Progenitor cell of endocrine pancreas (in vitro differentiated cells): ENCODE measurements at places on chromosomes 12 and 14.

- H3K27me3 ChIP-seq, result no peaks in the 10 kb centered on the region
- H3K27ac ChIP-seq, result no peak overlapping the region
- peaks cover 3% of the 10 kb centered on the region for H3K36me3 ChIP-seq
- DNase-seq, result no peak
- no peak overlapping the region for H3K4me3 ChIP-seq
These were observed 21.5 kb downstream of the EP400 start for GRCh38 chr12:131971226-131971625.

- H3K27ac ChIP-seq, result no peak overlapping the region
- H3K4me1 ChIP-seq, result peaks cover 5% of the 10 kb centered on the region
- DNase-seq, result no peak
- no peaks in the 10 kb centered on the region for H3K36me3 ChIP-seq
- no peak overlapping the region for H3K4me3 ChIP-seq
- no peaks in the 10 kb centered on the region for H3K27me3 ChIP-seq
These were observed 113.0 kb downstream of the RMST start for GRCh38 chr12:97575403-97576193.

DNA sequence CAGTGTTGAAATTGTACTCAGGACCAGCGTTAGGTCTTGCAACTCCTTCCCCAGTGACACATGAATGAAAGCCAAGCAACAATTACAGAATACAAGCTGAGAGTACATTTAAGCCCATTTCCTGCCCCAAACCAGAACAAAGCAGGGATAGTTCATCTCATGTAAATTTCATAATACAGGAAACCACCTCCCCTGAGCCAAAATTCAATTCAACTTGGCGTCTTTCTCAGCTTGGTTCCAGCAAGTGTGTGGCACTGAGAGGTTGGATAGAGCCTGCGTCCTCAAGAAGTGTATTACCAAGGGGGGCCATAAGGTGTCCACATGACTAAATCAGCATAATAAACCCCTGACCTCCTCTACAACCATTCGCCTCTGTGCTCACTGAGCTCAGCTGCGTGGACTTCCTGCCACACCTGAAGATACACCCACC, 278.9 kb upstream of the CRY1 start:
- no peaks in the 10 kb centered on the region for H3K4me1 ChIP-seq
- no peak overlapping the region for H3K4me3 ChIP-seq
- no peaks in the 10 kb centered on the region for H3K36me3 ChIP-seq
- H3K27me3 ChIP-seq, result peaks cover 36% of the 10 kb centered on the region

DNA sequence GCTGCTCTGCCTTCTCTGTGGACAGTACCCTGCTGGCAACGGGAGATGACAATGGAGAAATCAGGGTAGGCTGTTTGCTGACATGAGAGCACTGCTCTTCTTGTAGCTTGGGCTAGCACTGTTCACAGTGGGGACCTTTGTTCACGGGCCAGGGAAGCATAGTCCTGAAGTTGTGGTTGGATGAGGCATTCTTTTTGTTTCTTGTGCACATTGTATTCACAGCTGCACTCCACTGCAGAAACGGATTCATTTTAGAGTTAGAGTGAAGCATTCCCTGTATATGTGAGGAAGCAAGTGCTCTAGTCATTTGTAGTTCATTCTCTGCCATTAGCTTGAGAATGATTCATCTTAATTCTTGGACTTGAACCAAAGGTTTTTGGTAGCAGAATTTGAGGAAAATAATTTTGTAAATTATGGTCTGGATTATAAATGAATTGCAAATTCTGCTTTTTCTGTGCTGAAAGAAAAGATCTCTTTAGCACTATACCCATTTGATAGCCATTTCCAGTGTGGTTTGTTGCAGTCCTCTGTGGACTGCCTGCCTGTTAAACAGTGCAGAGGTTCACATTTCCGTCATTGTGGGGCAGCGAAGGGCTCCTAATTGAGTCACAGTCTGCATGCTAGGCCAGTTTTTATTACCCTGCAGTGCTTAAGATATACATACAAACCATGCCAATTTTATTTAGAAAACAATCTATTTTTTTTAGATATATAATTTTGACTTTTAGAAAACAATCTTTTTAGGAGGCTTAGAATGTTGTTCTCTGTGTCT, 80.6 kb downstream of the APAF1 start:
- no peak overlapping the region for H3K27ac ChIP-seq
- no peaks in the 10 kb centered on the region for H3K27me3 ChIP-seq
- no peaks in the 10 kb centered on the region for H3K4me1 ChIP-seq
- DNase-seq, result no peak
- peaks cover 16% of the 10 kb centered on the region for H3K36me3 ChIP-seq

DNA sequence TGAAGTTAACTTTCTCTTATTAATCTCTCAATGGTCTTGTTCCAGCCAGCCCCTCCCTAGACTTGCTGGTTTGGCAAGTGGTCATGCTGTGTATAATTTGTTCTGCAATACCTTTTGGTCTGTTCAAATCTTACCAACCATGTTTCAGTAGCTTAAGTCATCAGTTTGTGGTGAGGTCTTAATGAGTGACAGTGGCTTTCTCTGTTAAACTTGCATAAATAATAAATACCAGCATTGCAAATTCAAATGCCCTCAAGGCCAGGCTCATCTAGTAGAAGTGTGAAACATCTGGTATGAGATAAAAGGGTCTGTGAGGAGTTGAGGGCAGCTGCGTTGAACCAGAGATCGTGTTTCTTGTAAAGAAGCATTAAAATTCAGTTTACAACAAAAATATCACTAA, 319.5 kb downstream of the TMEM117 start:
- H3K27ac ChIP-seq, result no peak overlapping the region
- DNase-seq, result no peak
- no peak overlapping the region for H3K4me3 ChIP-seq
- no peaks in the 10 kb centered on the region for H3K27me3 ChIP-seq
- no peaks in the 10 kb centered on the region for H3K36me3 ChIP-seq

- no peak overlapping the region for H3K4me3 ChIP-seq
- no peaks in the 10 kb centered on the region for H3K27me3 ChIP-seq
- peaks cover 10% of the 10 kb centered on the region for H3K36me3 ChIP-seq
- DNase-seq, result no peak
- no peaks in the 10 kb centered on the region for H3K4me1 ChIP-seq
These were observed 43.9 kb downstream of the BHLHE41 start for GRCh38 chr12:26080911-26081310.

- H3K27ac ChIP-seq, result no peak overlapping the region
- no peak overlapping the region for H3K4me3 ChIP-seq
- DNase-seq, result no peak
- H3K36me3 ChIP-seq, result no peaks in the 10 kb centered on the region
These were observed 3.7 kb downstream of the ZBTB1 start for GRCh38 chr14:64508215-64508776.

- no peak for DNase-seq
- H3K36me3 ChIP-seq, result peaks cover 21% of the 10 kb centered on the region
- peaks cover 4% of the 10 kb centered on the region for H3K4me1 ChIP-seq
- no peaks in the 10 kb centered on the region for H3K27me3 ChIP-seq
- H3K4me3 ChIP-seq, result no peak overlapping the region
- peak overlapping the region; percentile 67 for H3K27ac ChIP-seq
These were observed 82.5 kb downstream of the SH2B3 start for GRCh38 chr12:111488271-111488670.

DNA sequence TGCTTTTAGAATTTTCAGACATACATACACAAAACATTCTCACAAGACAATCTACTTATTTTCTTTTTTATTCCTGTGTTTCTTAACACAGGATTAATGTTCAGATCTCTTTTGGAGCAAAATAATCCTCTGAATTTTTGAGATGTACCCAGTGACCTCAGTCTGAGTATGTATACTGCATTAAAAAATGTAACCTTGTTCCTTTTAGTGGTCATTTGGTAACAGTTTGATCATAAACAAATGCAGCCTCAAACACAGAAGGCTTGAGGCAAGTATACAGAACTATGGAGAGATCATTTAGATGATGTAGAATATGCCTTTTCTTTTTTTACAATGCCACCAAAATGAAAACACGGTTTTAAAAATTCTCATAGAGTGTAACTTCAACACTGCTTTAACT, 9.7 kb downstream of the HIF1A start:
- H3K27me3 ChIP-seq, result no peaks in the 10 kb centered on the region
- no peak overlapping the region for H3K4me3 ChIP-seq
- H3K36me3 ChIP-seq, result peaks cover 7% of the 10 kb centered on the region
- H3K27ac ChIP-seq, result no peak overlapping the region

DNA sequence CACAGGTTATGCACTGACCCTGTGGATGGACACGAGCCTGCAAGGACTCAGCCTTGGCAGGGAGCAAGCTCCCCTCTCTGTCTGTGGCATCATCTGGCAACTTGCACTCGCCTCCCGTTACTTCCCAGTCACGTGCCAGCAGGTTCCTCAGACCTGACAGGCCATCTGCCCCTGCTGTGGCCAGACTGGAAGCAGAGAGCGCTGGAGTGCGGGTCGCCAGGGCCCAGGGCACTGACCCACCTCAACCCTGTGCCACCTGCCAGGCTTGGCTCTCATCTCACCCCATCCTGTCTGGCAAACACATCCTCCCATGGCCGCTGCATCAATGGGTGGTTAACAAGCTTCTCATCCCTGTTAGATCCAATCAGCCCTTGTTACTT, 28.4 kb downstream of the SLC6A12 start:
- H3K36me3 ChIP-seq, result no peaks in the 10 kb centered on the region
- H3K27me3 ChIP-seq, result peaks cover 47% of the 10 kb centered on the region
- no peak for DNase-seq
- no peak overlapping the region for H3K27ac ChIP-seq

GRCh38 chr12:5497329-5498053, 65.6 kb downstream of the NTF3 start:
- peaks cover 42% of the 10 kb centered on the region for H3K27me3 ChIP-seq
- no peak overlapping the region for H3K27ac ChIP-seq
- no peak overlapping the region for H3K4me3 ChIP-seq
- no peak for DNase-seq

- peak overlapping the region; percentile 100 for H3K27ac ChIP-seq
- no peaks in the 10 kb centered on the region for H3K27me3 ChIP-seq
- H3K4me1 ChIP-seq, result peaks cover 23% of the 10 kb centered on the region
- DNase-seq, result peak; percentile 15
- H3K36me3 ChIP-seq, result peaks cover 6% of the 10 kb centered on the region
These were observed 652 bp downstream of the SUPT16H start for GRCh38 chr14:21382886-21383847.

- H3K27ac ChIP-seq, result no peak overlapping the region
- H3K4me3 ChIP-seq, result no peak overlapping the region
- no peak for DNase-seq
- peaks cover 2% of the 10 kb centered on the region for H3K36me3 ChIP-seq
These were observed 26.7 kb upstream of the LRTM2 start for GRCh38 chr12:1793426-1794210.

DNA sequence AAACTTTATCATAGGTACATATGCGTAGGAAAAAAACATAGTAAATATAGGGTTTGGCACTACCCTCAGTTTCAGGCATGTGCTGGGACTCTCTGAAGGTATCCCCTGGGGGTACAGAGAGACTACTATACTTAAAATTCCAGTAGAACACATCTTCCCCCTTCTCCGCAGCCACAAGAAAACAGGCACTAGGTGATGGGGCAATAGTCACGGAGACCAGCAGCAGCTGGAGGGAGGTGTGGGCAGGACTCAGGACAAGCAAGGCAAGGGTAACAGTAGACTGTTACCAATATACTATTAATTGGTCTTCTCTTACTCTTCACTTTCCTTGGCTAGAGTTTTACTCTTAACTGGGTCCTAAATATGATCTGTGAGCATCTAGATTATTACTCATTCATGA, 4.6 kb upstream of the PAPOLA start:
- DNase-seq, result no peak
- H3K27me3 ChIP-seq, result no peaks in the 10 kb centered on the region
- peaks cover 4% of the 10 kb centered on the region for H3K4me1 ChIP-seq
- no peak overlapping the region for H3K4me3 ChIP-seq
- no peaks in the 10 kb centered on the region for H3K36me3 ChIP-seq

DNA sequence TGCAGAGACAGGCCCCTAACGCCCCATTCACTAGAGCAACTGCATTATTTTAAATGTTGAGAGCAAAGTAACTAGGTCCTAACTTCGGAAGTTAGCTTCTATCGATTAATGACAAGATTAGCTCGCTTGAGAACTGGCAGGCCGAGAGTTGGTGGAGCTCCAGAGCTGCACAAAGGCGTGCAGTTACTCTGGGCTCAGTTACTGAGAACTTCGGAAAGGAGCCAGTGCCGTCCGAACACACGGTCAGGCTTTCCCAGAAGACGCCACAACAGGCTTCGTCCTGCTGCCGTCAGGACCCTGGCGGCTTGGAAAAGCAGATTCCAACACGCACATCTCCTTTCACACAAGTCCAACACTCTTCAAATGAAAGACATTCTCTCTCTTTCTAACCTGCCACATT, 45.4 kb upstream of the TESC start:
- no peaks in the 10 kb centered on the region for H3K27me3 ChIP-seq
- DNase-seq, result no peak
- no peak overlapping the region for H3K27ac ChIP-seq

DNA sequence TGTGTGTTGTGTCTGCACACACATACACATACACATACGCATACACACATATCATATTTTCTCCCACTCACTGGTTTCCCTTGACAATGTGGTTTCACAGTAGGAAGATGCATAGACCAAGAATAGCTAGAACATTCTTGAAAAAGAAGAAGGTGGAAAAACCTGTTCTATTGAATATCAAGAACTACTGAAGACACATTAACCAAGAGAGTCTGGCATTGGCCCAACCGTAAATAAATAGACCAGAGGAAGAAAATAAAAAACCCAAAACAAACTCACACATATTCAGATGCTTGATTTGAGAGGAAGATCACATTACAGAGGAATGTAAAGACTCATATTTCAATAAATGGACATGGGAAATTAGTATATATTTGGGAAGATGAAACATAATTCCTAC, 311.3 kb downstream of the FOXG1 start:
- H3K4me3 ChIP-seq, result no peak overlapping the region
- H3K36me3 ChIP-seq, result no peaks in the 10 kb centered on the region
- no peak for DNase-seq
- no peaks in the 10 kb centered on the region for H3K27me3 ChIP-seq
- H3K4me1 ChIP-seq, result no peaks in the 10 kb centered on the region
- no peak overlapping the region for H3K27ac ChIP-seq

- DNase-seq, result peak; percentile 42
- H3K4me3 ChIP-seq, result peak within 1 kb of the TSS; percentile 85
- peaks cover 7% of the 10 kb centered on the region for H3K36me3 ChIP-seq
- H3K4me1 ChIP-seq, result peaks cover 24% of the 10 kb centered on the region
- H3K27me3 ChIP-seq, result no peaks in the 10 kb centered on the region
These were observed at the start of gene IKZF4 for GRCh38 chr12:56020423-56021184. Gene IKZF4 (plus strand): TSS chr12:56021043. CDS start chr12:56021494, 451 bp downstream.

- H3K4me1 ChIP-seq, result peaks cover 7% of the 10 kb centered on the region
- peaks cover 11% of the 10 kb centered on the region for H3K27me3 ChIP-seq
- H3K27ac ChIP-seq, result no peak overlapping the region
- DNase-seq, result no peak
These were observed 8.4 kb downstream of the RAPGEF3 start for GRCh38 chr12:47750229-47750798.

GRCh38 chr14:90274019-90274418, 17.7 kb downstream of the PSMC1 start:
- H3K27ac ChIP-seq, result no peak overlapping the region
- H3K36me3 ChIP-seq, result peaks cover 25% of the 10 kb centered on the region
- no peak overlapping the region for H3K4me3 ChIP-seq
- H3K27me3 ChIP-seq, result no peaks in the 10 kb centered on the region
